ENCODE measurements at places on chromosomes 4 and X. TPM values are rescaled to one million over a fixed set of nuclear protein-coding genes. Genes with fewer than 3 reads are reported as not detected.

STBD1 gene
- total RNA-seq: 0.67 TPM

FGD1 gene
- total RNA-seq: 0.26 TPM

ING2 gene
- total RNA-seq: 15.3 TPM

IL1RAPL1 gene
- total RNA-seq: not detected

SFRP2 gene
- total RNA-seq: not detected

ITM2A gene
- total RNA-seq: 98.1 TPM

NSD2 gene
- total RNA-seq: 197 TPM

ZNF674 gene
- total RNA-seq: 3.0 TPM

SULT1B1 gene
- total RNA-seq: 0.68 TPM

DNA sequence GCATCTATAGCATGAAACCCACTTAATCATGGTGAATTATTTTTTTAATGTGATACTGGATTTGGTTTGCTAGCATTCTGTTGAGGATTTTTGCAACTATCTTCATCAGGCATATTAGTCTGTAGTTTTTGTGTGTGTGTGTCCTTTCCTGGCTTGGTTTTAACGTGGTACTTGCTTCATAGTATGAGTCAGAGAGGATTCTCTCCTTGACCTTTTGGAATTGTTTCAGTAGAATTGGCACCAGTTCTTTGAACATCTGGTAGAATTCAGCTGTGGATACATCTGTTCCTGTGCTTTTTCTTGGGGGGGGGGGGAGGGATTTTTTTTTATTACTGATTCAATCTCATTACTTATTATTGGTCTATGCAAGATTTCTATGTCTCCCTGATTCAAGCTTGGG lies 232.0 kb upstream of the KLF8 start:
- no peak for DNase-seq

DNA sequence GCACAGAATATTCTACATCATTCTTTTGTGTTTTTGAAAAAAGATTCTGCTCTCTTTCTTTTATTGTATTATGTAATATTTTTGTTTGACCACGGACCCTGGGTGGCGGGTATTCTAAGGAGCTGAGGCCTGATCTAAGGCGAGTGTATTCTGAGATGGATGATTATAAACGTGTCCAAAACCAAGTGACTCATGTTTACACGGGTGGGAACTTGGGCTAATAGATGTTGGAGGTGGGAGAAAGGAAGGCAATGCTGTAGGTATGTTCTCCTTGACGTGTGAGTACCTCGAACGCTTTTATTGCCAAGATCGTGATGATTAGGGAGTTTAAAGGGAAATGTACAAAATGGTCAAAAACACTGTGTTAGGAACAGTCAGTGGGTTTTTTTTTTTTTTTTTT lies 188.9 kb upstream of the FAT1 start:
- DNase-seq: no peak

GRCh38 chrX:129461801-129462456 lies 61.4 kb downstream of the SMARCA1 start:
- no peak for DNase-seq

- DNase-seq: no peak
Observed at GRCh38 chr4:87843936-87844335, 11.2 kb downstream of the MEPE start.

GRCh38 chr4:130808492-130808891 lies 1712.5 kb downstream of the C4orf33 start:
- no peak for DNase-seq

- DNase-seq: no peak
Observed at GRCh38 chrX:95318882-95319281, 1365.8 kb upstream of the DIAPH2 start.

DNA sequence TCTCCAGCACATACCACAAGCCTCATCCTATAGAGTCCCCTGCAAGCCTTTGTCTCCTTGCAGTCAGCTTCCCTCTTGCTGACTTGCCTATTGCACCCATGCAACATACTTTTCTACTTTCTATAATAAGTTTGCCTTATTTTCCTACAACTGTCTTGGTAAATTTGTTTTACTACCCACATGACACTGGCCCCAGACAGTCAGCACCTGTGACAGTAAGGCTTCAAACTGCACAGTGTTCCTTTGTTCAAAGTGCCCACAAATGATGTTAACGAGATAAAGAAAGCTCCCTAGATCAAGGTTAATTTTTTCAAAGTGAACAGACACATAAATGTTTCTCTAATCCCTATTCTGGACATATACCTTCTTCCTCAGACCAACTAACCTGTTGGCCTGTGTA lies 529.1 kb upstream of the PCDH10 start:
- DNase-seq: no peak

GRCh38 chr4:6746721-6747293 lies 30.8 kb downstream of the BLOC1S4 start:
- DNase-seq: no peak

DNA sequence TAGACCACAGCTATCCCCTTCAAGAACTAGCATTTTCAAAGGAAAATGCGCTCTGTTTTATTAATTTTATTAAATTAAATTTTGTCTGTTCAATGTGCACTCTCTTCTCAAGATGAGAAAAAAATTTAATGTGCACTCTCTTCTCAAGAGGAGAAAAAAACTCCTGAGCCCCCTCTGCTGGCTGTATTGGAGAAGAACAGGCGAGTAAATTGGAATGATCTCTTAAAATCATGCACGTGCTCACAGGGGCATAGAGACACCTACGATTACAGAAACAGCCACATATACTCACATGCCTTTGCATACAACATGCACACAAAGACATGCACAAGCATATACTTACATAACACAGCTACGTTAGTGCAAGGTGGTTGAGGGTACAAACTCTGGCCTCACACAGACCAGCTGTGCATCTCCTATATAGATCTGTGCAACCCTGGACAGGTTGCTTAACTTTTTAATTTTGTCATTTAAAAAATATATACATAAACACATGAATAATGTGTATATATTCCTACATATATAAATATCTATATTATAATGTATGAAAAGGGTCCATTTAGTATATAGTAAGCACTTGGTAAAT lies 176.2 kb upstream of the CXorf66 start:
- peak; percentile 31 for DNase-seq

DNA sequence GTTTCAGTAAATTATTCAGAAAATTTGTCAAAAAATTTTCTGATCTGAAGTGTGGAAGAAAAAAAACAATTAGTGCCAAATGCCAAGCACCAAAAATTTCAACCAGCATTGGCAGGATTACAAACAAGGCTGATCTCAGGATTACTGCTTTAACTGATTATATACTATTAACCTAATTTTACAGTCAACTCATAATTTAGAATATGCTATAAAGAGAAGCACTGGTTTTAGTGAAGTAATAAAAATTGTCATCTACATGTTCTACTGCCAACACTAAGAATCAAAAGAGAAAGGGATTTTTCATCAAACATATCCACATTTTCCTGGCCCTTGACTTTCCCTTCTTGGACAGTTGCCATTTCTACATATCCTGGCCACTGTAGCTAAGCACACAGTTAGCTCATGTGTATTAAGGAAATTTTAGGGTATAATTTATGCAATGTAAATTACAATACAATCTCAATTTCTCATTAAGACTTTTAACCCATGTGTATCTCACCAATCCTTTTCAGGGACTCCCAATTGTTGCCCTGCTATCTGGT lies 33.8 kb downstream of the THOC2 start:
- DNase-seq: no peak

DNA sequence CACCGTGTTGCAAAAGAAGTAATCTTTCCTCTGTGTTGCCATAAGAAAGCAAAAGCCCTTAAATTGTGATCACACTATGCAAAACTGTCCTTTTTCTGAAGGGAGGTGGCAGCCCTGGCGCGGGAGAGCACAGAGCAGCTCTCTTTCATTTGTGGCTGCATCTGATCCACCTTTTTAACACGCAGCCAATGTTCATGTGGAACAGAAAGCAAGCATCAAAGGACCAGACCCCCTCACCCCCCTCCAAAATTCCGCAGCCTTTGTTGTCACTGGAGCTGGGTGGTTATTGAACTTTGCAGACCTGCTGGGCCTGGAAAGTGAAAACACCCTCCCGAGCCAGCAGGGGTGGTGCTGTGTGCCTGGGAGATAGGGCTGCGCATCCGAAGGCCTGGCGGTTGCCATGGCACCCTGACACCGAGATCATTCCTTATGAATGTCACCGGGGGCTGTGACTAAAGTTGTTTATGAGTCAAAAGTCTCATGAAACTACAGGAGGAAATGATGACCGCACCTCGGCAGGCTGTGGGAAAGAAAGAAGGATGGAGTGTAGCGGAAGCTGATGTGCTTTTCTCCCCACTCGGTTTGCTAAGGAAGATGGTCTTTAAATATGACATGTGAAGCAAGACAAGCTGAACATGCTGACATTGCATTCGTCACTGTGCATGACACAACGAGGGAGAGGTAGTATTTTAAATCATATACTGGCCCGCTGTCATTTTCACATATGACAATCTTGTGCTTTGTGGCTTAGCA lies 367.4 kb downstream of the UNC5C start:
- peak; percentile 50 for DNase-seq

GRCh38 chrX:28491941-28492340 lies 95.3 kb upstream of the IL1RAPL1 start:
- DNase-seq: no peak
